ENCODE measurements at places on chromosomes 4 and X.

DNA sequence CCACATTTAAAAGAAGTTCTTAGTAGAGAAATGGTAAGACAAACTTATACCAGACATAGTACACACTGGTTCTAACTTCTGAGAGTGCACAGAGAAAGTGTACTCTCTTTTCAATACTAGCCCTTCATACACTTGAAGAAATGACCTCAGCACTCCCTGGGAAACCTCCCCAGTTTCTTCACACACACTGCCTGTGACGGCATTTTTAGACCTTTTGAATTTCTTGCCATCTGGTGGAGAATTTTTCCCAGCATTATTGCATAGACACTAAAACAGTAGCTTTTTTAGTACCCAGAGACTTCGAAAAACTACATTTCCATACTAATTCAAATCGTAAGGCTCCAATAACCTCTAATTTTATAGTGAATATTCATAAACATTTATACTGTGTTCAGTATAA is 341.6 kb upstream of the MAOA start:
- no peak for DNase-seq

DNA sequence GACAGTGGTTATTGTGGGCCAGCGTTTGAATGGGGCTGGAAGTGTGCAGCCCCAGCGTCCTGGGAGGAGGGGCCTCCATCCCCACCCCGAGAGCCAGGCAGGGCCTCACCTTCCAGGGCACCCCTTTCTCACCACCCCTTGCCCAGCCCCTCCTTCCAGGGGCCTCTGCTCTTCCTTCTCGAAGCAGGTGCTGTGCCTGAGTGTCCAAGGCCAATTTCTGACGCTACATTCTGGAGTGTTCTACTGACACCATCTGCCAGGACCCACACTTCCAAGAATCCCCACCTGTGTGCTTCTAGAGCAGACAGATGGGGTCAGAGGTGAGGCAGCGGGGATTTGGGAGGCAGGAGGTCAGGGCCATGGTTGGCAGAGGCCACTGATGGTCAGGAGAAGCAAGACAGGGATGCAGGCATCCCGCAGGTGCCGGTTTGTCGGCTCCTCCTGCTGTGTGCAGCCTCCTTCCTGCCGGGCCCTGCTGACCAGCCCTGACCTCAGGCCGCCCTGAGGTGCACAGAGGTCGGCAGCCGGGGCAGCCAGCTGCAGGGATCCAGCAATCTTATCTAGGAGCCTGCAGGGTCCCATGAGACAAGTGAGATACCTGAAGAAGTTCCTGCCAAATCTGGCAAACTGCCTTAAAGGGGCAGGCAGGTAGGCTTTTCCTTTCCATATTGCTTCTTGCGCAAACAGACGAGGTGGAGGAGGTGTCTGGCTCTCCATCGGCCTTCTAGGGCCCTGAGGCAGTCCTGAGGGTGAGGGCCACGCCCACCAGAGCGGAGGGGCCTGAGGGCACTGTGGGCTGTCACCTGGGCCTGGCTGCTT is 18.8 kb downstream of the MSANTD1 start:
- no peak for DNase-seq

DNA sequence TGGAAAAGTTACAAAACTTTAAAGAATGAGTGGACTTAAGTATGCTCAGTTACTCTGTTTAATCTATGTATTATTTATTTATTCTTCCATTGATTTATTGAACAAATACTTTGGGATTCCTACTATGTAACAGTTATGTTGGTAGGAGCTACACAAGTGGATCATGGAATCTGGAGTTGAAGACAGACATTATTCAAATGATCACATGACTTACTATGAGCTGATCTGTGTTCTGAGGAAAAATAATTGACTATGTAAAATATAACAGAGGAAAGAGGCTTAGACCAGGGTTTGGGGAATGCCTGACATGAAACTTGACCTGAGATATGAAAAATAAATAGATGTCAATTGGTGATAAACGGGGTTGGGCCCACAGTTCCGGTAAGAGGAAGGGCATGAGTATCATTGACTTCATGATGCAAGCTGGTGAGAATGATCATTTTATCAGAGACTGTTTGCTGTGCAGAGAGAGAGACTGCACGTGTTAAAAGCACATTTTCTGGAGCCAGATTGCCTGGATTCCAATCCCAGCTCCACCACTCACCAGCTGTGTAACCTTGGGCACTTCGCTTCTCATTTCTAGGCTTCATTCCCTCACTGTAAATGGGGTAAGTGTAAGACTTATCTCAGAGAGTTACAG is 179.0 kb downstream of the SPCS3 start:
- no peak for DNase-seq

GRCh38 chr4:25859429-25860148 is 3.2 kb downstream of the SEL1L3 start:
- peak; percentile 60 for DNase-seq

DNA sequence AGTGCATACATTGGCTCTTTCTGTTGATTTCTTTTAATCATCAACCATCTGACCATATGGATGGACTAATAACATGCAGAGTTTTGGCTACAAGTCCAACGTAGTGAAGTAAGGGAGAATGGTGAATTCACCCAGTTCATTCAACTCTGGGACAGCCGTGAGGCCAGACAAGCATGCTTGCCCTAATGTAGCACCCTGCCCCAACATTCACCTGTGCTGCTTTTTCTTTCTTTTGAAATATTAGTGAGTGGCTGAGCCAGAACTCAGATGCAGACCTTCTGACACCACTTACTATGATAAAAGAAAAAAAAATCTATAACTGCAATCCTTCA is 17.5 kb downstream of the ARSJ start:
- DNase-seq: no peak

- DNase-seq: no peak
Measured at GRCh38 chr4:76801621-76802235, 96.2 kb downstream of the SOWAHB start.

GRCh38 chr4:153332936-153333335 is 11.6 kb upstream of the MND1 start:
- no peak for DNase-seq

DNA sequence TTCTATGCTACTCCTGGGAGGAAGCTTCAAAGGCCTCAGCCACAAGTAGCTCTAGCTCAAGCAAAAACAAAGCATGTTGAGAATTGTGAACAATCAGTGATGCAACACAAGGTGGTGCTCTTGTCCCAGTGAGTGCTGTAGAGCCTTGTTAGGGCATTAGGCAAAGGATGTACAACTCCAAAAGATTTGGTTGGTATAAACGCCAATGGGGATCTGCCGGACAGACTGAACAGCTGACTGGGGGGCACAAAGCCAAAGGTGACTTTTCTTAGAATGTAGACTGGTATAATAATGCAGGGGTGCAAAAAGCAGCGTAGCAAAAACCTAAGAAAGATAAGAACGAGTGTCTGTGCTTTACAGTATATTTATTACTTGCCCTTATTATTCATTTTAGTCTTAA is 62.6 kb upstream of the ALB start:
- no peak for DNase-seq

GRCh38 chr4:55793479-55793878 is 26.1 kb upstream of the EXOC1L start:
- DNase-seq: no peak

DNA sequence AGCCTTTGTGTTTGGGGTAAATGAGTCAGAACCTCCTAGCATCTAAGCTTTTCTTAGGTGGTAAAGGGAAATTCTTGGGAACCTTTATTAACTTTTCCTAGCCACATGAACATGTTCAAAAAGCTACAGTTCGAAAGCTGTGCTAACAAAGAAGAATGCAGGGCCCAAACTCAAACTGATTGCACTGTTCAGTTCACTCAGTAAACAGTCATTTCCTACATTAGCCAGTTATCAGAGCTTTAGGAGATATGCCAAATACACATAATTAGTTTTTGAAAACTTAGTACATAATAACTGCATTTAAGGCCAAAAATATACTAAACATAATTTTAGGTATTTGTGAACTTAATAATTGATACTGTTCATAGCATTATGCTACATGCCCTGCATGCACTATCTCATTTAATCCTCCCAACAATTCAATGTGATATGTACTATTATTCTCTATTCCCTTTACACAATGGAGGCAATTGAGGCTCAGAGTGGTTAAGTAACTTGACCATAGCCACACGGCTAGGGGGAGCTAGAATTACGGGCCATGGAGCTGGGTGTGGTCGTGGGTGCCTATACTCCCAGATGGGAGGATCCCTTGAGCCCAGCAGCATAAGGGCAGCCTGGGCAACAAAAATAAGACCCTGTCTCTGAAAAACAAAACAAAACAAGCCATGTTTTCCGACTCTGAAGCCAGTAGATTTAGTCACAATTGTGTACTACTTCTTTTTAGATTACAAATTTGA is 43.9 kb upstream of the PDGFRA start:
- DNase-seq: no peak

GRCh38 chr4:82797405-82798111 is 1.0 kb downstream of the SCD5 start:
- no peak for DNase-seq

DNA sequence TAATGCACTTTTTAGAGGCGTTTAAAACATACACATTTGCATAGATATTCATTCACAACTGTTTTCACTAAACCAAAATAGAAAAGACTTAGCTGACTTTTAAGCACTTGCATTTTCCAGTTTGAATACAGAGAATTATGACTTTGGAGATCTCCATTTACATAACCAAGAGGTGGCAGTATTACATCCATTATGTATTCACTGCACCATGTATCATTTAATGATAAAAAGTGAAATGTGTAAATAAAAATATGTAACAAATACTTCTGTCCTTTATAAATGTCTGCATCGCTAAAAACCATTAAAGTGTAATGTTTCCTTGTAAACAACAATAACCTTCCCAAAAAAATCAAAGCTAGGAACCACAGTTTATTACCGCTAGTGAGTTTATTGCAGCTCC is 413.2 kb downstream of the FGF13 start:
- DNase-seq: no peak

GRCh38 chrX:53481093-53481492 is 46.9 kb upstream of the HSD17B10 start:
- DNase-seq: no peak

DNA sequence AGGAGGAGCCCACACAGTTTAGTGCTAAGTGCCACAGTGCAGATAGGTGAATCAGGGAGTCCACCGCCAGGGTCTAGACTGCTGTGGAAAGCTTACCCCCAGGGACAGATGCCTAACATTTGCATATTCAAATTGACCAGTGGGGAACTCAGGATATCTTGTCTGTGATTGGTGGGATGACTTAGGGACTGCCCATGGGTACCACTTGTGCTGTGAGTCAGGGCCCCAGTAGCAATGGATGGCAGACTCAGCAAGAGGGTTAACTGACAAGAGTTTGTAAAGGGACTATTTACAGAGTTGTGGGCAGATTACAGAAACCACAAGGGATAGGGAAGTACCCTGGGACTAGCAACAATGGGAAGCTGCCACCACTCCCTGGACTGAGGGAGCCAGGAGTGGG is 282.1 kb downstream of the BCOR start:
- no peak for DNase-seq

- DNase-seq: no peak
Measured at GRCh38 chr4:149095811-149096210, 653.6 kb upstream of the NR3C2 start.

GRCh38 chr4:81225252-81225651 is 10.2 kb upstream of the PRKG2 start:
- DNase-seq: no peak

DNA sequence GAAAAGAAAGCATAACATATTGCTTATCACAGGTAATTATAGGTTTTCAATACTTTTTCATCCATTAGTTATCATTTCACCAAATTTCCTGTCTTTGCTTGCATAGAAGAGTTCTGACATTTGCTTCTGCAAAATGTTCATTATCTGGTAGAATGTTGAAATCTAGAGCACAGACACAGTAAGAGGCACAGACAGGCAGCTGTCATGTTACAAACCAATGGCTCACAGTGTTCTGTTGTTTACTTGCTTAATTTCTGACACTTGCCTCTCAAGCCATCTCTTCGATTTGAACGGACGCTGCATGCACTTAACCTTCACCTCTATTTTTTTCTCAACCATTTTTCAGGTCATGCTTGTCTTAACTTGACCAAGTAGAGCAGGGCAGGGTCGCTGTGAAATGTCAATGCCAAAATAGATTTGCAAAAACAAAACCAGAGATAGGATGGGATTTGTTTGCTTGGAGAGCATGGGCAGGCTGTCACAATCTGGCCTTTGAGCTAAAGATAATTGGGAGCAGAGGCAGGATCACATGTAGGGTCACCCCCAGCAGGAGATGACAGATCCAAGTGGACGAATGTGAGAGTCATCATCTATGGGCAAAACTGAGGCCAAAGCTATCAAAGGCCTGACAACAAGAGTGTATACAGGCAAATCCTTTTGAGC is 292.3 kb downstream of the SMARCA1 start:
- DNase-seq: no peak

DNA sequence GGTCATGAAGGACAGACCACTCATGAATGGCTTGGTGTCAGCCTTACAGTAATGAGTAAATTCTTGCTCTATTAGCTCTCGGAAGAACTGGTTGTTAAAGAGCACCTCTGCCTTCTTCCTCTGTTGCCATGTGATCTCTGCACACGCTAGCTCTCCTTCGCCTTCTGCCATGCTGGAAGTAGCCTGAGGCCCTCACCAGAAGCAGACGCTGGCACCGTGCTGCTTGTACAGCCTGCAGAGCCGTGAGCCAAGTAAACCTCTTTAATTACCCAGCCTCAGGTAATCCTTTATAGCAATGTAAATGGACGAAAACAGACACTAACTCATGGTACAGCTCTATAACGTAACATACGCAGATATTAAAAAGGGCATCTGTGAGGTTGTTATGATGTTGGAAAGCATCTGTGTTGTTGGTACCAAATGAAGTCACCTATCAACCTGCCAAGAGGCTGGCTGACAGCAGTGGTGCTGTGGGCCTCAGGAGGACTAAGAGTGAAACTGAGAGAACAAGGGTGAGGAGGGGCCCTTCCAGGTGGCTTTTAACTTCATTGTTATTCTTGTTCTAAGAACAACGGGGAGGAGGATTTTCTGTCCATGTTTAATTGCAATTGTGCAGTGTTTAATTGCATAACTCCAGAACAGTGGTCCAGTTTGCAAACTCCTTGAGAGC is 69.2 kb downstream of the CRMP1 start:
- no peak for DNase-seq

DNA sequence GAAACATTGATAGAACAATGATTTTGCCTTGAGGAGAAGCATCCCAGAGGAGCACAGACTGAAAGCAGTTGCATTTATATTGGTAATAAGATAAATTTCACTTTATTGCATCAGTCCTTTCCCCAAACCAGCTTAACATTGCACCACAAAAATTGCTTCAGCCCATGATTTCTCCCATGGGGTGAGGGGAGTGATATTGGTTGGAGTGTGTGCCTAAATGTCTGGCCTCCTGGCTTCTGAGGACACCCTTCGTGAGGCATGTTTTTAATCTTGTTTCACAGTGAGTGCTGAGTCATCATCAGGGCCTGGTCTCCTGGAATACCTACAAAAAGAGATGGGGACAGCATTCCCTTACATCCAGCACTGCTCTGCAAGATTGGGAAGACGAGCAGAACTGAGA is 487.9 kb downstream of the C4orf33 start:
- DNase-seq: no peak

- DNase-seq: no peak
Measured at GRCh38 chr4:16466581-16466980, 240.3 kb upstream of the TAPT1 start.
